ENCODE measurements at places on chromosomes 7 and 10.
A peak's percentile ranks its signal among the peaks of the same experiment; 100 is the strongest.

GRCh38 chr7:129955993-129956543, 3.3 kb upstream of the UBE2H start:
- DNase-seq: no peak

DNA sequence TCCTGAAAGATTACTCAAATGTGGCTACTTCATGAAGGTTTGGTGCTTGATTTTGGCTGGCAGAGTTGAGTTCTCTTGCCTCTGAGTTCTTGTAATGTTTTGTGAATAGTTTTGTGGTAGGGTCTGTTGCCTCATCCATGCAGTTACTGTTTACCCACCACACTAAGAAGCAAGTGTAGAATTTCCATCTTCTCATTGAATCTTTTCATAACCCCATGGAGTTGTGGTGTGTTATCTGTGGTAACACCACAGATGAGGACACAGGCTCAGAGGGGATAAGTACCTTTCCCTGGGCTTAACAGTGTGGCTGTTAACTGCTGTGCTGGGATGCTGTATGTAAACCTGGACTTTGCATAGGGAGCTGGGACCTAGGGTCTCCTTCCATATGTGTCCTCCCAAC, 186.3 kb downstream of the CAMK1D start:
- no peak for DNase-seq

DNA sequence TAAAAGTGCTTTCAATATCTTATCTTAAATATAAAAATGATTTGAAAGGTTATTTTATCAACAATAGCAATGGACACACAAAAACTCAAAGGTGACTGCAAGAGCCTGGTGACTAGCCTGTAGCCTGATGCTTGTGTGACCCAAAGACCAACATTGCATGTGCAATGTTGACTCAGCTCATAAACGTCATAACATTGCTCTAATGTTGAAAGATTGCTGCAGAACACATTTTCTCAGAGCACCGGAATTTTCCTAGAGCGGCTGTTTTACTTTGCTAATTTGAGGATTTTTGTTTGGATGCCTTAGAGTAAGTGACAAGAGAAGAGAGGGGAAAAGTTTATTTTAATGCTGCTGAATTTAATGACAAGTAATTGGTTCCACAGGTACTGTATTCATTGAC, 107.1 kb downstream of the RAB18 start:
- no peak for DNase-seq

GRCh38 chr7:44150966-44151941, 10.1 kb upstream of the MYL7 start:
- DNase-seq: peak; percentile 80

GRCh38 chr7:41994036-41994745, 242.8 kb downstream of the GLI3 start:
- no peak for DNase-seq

GRCh38 chr10:28241741-28242399, 61.0 kb downstream of the MPP7 start:
- DNase-seq: no peak

- DNase-seq: no peak
These were observed 110.7 kb downstream of the INPP5A start for GRCh38 chr10:132648072-132648850.

DNA sequence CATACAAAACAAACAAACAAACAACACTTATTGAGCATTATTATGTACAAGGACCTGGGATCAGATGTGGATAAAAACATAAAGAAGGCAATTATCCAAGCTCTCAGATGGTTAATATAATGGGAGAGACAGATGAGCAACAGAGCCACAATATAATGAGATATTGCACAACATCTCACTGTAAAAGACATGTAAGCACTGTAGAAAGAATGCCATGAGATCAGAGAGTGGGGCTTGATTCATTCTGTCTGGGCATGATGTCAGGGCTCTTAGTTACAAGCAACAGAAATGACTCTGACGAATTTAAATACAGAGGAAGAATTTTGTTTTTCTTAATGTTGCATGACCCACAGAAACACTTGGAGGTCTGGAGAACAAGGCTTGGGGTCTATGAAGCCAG, 164.7 kb upstream of the PLXDC2 start:
- no peak for DNase-seq

Measured in DMS 273 treated with DMSO at 0.1 percent for 48 hours (cell line).